Sciatic nerve (tissue), 2 donors: ENCODE measurements at places on chromosomes 6 and 20. TPM values are rescaled to one million over a fixed set of nuclear protein-coding genes. Genes with fewer than 3 reads are reported as not detected.

- DNase-seq: no peak
Measured at GRCh38 chr6:96156425-96156824, 140.7 kb downstream of the FUT9 start.

SLC26A8 gene
- total RNA-seq: 1.5 TPM

RBM38 gene
- 28.1 TPM for total RNA-seq

DNA sequence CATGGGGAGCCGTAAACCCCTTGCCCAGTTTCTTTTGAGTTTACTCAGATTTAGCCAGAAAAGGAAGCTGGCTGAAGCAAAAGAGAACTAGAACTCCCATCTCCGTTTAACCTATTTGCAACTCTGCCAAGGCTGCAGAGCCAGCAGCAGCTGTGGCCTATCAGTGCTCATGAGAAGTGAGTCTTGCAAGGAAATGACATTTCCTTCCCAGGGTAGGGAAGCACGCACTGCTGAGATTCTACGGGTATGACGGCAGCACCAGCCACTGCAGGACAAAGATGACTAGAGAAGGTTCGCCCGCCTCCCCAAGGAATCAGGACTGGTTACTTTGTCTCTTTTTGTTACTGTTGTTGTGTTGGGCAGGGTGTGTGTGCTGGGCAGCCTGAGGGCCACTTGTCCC, 47.6 kb downstream of the PPP1R3G start:
- no peak for DNase-seq

DNA sequence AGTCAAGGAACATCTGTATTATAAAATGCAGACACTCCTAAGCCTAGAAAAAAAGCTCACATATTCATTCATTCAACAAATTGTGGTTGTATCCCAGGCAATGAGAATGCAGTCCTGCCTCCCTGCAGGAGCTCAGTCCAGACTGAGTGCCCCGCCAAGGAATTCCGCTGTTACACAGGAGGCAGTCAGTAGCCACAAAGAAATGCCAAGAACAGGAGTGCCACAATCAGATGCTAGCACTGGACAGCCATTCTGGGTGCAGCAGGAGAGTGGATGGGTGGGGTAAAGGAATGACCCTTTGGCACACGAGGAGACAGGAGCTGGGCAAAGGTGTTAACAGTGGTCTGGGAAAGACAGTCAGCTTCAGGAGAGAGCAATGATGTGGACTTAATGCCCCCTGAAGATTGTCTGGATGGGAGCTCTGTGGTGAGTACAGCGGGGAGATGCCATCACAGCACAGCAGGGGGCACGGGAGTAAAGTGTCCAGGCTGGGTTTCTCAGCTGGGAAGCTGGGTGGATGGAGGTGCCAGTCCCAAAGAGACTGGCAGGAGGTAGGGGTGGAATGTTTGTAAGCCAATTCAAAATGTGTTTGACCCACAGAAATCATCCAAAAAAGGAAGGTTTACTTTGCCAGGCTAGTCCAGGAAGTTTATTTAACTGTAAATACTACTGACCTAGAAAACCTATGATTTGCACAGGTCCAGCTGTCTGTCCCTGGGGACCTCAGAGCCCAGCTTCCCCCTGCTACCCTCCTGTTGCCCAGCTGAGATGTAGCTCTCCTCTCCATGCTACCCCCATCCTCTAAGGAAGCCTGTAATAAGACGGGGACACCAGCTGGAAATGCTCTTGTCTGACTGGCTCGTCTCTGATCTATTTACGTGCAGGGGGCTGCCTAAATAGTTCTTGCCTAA, 84.1 kb downstream of the SLC23A2 start:
- no peak for DNase-seq

GRCh38 chr6:90266905-90267621, 29.6 kb downstream of the BACH2 start:
- no peak for DNase-seq

GRCh38 chr6:50285735-50286134, 236.0 kb upstream of the DEFB112 start:
- no peak for DNase-seq

HTR1E gene
- total RNA-seq: not detected

DNA sequence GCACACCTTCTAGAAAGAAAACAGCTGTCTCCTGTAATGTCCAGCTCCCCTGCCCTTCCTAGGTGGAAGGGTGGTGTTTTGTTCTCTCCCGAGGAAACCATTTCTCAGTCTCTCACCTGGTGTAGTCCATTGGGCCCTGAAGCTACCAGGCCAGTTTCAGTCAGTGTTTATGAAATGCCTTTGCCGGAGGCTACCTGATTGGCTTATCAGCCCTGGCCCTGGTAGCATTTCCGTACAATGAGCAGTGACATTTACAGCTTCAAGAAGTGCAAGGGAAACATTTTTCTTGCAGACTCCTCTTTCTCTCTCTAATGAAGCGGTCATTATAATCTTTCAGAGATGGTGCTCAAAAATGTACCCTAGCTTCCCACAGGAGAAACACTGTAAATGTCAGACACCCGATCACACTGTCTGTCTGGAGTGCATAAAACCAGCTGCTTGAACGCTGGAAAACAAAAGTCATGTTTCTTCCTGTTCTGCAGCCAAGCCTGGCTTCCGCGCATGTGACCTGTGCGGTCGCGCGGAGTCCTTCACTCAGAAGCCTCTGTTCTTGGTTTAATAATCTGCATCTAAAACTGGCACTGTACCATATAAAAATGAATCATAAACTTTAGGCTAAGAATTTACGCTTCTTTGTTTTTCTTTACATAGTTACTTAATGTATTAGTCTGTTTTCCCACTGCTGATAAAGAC, 28.4 kb upstream of the SAYSD1 start:
- DNase-seq: no peak

TBXT gene
- not detected for total RNA-seq

MYCT1 gene
- 20.6 TPM for total RNA-seq

DNA sequence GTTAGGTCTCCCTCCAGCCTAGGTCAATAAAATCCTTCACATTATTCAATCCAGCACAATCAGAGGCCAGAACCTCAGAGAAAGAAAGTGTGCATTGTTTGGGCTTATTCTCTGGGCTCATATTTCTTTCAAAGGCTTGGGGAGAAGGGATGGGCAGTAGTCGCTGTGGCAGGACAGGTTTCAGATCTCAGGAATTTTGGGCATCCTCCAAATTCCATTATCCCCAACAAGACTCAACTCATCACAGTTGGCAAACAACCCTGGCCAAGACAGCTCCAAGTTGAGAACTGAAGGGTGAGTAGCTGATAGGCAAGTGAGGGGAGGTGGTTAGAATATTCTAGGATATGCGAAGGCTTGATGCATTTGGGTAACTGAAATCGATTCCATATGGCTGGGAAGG, 27.2 kb upstream of the CHD6 start:
- no peak for DNase-seq

DNA sequence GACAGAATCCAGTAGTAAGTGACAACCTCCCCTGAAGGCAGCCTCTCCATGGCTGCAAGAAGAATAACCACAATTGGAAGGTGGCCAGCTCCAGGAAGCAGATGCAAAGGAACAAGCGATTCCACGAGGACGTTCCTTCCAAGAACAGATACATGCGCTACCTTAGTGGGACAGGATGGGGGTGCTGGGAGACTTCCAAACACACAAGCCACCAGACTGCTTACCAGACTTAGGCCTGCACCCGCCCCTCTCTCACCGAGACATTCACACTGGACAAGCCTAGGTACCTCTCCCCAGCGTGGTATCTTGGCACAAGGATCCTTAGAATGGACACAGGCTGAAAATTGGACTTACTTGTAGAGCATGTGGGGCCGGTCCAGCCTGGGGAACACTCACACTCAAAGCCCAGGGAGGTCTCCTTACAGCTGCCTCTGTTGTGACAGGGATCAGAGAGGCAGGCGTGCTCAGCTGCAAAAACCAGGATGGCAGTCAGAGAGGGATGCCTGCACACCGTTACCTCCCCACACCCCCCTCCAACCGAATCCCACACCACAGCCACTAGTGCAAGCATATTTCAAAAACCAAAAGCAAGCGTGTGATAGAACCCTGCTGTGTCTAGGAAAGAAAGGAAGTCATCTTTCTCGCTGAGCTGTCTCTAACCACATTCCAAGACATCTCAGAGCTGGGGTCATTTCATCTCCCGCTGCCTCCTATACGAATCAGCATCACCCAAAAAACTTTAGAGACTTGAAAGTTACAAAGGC, 22.4 kb downstream of the JAG1 start:
- peak; percentile 68 for DNase-seq

DNA sequence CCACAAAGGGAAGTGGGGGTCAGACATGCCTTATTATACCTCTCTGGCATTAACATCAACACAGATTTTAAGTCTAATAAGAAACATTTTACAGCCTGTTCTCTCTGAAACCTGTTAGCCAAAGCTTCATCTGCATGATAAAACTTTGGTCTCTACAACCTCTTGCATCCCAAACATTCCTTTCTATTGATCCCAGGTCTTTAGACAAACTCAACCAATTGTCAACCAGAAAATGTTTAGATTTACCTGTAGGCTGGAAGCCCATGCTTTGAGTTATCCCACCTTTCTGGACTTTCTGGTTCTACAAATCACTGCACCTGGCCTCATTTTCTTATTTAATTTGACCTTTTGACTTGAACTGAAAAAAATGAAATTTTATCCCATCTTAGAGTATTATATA, 20.8 kb downstream of the MCM8 start:
- no peak for DNase-seq

- DNase-seq: no peak
Measured at GRCh38 chr20:19603376-19603750, 154.7 kb upstream of the RIN2 start.

ZNF165 gene
- 1.2 TPM for total RNA-seq

GTF3C6 gene
- 35.5 TPM for total RNA-seq

DNA sequence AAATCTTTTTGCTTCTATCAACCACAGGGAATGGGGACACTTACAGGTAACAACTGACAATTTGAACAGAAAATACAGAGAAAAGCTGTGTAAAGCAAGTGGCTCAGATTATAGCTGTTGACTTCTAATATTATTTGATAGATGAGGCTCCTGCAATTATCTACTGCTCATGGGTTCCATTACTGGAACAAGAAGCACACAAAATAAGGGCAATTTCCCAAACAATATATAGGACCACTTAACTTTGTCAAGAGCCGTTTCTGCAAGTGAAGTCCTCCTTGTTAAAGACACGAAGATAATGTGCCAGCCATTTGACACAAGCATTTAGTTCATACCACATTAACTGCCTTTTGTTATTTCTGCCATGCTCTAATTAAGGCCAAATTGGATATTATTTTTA, 315.5 kb upstream of the ARID1B start:
- DNase-seq: no peak

DNA sequence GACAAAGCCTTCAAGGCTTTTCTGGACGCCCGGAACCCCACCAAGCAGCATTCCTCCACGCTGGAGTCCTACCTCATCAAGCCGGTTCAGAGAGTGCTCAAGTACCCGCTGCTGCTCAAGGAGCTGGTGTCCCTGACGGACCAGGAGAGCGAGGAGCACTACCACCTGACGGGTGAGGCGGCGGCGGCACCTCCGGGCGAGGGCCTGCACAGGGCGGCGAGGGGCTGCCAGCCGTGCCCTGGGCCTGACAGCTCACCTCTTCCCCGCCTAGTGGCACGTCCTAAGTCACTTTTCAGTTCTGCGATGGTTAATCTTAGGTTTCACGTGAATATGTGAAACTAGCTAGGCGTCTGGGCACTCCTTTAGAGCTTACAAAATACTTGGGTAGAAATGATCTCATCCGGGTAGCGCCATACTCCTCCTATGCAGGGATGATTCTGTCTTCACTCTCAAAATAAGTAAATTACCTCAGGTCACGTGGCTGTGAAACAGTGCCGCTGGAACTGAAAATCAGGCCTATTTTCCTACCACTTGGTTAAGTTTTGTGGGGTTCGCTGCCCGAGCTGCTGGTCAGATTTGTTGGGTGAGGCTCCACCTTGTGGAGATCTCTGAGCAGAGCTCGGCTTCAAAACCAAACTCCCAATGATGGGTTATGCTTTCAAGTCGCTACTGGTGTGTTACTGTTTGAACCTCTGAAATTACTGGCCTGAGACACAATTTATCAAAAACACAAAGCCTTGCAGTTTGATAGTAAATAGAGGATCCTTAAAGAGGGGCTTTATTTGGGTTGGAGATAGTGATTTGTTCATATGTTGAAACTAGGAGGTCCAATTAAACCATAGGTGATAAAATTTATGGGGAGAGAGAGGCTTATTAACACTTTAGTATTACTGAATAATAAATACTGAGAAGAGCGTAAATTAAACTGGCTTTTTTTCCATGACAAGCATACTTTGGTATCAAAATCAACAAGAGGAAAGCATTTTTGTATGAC, 15.5 kb upstream of the CLDN20 start:
- DNase-seq: peak; percentile 75

- no peak for DNase-seq
Measured at GRCh38 chr6:144104488-144104887, 9.1 kb upstream of the SF3B5 start.

GRCh38 chr6:48490658-48491057, 379.7 kb upstream of the PTCHD4 start:
- no peak for DNase-seq

DNA sequence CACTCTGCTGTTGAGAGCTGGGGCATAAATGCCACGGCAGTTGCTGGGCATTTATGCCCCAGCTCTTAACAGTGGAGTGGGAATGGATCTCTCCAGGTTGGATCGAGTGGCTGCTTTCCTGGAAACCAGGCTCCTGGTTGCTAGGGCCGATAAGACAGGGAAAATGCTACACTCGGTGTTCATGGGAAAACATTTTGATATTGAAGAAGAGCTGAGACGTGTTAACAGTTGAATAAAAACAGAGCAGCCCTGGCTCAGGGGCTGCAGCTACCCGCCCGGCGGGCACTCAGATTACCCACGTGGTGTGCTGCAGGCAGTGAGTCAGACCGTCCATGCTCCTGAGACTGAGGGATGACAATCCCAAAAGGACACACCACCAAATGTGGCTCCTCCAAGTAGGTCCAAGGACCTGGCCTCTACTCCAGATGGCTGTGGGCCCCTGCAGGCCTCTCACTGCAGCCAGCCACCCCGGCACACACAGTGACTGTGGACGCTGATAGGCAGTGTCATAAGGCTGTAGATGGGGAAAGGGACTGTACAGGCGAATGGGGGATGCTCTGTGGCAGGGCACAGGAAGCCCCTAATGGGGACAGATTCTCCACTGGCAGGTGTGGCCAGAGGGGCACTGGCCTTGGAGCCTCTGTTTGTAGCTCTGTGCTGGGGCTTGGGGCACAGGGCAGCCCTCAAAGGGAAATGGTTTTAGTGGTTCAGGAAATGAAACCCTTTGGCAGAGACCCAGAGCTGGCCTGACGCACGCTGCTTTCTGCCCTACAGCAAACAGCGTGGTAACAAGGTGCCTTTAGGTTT, 237.8 kb downstream of the LY86 start:
- peak; percentile 72 for DNase-seq

OOEP gene
- not detected for total RNA-seq
